ENCODE measurements at places on chromosomes 5 and 9.

GRCh38 chr5:77946381-77947040 is 170.4 kb upstream of the TBCA start:
- DNase-seq = no peak

DNA sequence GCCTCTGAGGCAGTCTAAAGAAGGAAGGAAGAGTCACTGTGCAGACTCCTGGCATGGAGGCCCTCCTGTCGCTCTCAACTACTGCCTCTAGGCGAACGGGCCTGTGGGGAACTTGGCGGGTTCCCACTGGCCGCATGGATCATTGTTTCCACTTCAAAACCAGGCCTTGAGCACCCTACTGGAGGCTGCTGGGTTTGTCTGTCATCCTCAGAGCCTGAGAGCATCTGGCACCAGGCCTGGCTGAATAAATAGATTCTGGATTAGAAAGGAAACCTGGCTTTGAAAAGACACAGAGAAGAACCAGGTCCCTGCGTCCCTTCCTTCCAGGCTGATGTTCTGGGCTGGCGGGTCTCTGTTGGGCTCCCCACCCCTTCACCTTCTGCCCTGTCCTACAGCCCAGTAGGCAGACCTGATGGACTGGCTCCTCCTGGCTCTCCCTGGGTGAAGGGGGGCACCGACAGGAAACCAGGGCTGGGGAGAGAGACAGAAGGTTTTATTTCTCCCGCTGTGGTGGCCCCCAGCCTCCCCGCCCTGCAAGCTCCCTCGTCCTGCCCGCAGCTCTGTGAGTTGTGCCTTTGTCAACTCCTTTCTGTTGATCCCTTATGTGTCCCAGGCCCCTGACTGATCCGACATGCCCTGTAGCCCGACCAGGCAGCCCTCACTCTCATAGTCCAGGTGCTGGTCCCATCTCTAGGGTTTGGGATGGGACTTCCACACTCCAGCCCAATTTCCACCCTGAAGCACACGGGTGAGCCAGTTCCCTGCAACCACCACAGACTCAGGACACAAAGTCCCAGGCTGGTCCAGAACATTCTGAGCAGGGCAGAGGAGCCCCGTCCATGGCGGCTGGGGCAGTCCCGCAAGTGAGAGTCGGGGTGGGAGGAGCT is 50.1 kb downstream of the ADAMTS2 start:
- no peak for DNase-seq

DNA sequence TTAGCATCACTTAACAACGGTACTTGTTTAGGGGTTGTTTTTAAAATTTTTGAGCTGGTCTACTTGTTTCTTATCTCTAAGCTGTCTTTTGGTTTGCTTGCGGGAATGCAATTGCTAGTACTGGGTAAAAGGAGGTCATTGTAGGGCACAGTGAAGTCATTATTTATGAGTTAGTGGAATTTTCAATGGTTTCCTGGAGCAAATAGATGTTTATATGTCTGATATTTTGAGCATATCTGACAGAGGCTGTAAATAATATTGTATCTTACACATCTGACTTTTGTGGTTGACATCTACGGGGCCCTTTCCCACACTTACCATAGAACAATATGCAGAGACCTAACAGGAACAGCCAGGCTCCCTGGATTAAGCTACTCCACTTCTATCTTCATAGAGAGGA is 90.4 kb upstream of the IL6ST start:
- DNase-seq = no peak

GRCh38 chr5:110104726-110105669 is 415.3 kb downstream of the MAN2A1 start:
- DNase-seq = no peak

- DNase-seq = peak; percentile 3
Measured at GRCh38 chr9:33510262-33511183, 13.5 kb upstream of the ANKRD18B start.

DNA sequence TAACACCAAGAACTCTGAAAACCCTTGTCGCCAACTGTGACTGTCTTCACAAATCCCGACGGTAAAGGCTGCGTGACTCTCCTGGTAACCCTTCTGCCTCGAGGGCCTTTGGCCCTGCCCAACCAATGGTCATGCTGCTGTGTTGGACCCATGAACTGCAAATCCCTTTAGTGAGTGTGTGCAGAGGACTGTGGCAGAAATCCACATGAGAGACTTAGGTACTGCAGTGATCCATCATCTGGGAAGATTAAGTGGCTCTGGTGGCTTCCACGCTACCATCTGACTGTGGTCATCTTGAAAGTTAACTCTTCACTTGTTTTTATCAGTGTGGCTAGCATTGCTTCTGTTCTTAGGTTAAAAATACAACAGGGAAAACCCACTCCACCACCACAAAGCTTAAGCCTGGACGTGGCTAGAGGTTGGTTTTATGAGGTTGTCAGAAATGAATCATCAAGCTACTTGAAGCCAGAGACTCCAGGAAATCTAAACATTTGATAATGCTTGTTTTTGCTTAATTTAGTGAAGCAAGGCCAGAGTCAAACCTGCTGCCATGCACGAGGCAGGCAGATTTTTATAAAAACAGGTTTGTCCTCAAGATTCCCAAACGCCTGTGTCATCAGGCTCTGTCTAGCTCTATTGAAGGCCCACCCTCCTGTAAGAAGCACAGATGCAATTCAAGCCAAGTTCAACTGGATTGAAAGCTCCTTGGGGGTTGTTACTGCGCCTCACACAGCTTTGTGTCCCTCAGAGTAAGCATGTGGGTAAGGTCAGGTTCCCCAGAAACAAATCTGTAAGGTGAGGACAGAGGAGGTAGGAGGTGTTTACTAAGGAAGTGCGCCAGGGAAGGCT is 52.7 kb upstream of the ERCC6L2 start:
- DNase-seq = no peak

GRCh38 chr9:30677221-30677620 is 1707.2 kb upstream of the ACO1 start:
- no peak for DNase-seq

DNA sequence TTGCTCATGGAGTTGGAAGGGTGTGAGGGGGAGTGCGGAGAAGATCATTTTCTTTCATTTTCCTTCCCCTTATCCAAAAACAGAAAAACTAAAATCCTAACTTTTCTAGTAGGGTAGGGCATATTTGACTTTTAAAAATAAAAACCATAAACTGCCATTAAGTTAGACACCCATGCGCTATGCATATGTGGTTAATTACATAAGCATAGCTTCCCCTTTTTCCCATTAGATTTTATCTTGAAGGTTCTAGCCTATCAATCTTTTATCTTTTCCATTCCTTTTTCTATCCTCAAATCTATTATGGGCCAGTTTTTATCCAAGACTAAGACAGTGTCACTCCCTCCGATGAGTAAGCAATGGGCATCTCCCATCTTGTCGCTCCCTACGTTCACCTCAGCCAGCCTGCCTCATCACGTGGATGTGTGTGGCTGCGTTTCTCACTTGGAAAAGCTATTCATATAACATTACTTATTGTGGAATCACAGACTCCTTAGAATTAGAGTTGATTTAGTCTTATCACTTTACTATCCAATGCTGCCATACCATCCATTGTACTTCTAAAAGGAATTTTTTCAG is 49.2 kb downstream of the PCSK5 start:
- no peak for DNase-seq

GRCh38 chr9:94908583-94909249 is 182.2 kb downstream of the AOPEP start:
- DNase-seq = no peak

GRCh38 chr5:54205918-54206317 is 104.5 kb downstream of the ARL15 start:
- DNase-seq = no peak

DNA sequence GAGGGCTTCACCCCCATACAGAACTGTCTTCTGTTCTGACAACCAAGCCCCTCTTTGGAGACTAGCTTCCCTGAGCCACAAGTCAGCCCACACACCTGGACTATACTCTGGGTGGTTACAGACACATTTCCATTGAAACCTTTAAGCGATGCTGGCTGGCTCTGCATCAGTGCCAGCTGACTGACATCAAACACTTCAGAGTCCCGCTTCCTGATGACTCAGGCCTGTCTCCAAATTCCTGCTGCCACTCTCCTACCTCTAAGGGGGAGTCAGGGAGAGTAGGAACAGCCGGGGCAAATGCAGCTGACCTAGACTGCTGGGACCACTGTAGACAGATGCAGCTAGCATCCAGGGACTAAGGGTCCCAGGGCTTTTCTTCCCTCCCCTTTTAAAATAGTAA is 59.4 kb downstream of the SIL1 start:
- no peak for DNase-seq

- no peak for DNase-seq
Measured at GRCh38 chr5:115243412-115243811, 19.3 kb downstream of the PGGT1B start.

DNA sequence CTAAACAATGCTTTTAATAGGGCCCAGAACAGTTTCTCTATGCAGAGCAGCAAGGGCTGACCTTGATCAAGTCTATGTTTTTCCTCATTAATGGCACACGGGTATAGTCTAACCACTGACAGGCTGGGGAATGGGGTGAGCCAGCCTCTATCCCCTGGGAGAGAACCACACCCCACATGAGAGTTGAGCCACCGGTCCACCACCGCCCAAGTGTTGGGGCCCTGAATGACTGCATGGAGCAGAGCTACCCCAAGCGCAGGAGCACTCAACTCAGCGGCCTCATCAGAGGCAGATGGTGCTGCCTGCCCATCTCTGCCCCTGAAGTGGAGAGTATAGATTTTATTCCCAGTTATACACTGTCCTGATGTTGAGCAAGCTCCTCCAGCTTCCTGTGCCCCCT is 247.9 kb upstream of the IRX1 start:
- no peak for DNase-seq

GRCh38 chr5:154466147-154466546 is 11.9 kb downstream of the HAND1 start:
- no peak for DNase-seq

DNA sequence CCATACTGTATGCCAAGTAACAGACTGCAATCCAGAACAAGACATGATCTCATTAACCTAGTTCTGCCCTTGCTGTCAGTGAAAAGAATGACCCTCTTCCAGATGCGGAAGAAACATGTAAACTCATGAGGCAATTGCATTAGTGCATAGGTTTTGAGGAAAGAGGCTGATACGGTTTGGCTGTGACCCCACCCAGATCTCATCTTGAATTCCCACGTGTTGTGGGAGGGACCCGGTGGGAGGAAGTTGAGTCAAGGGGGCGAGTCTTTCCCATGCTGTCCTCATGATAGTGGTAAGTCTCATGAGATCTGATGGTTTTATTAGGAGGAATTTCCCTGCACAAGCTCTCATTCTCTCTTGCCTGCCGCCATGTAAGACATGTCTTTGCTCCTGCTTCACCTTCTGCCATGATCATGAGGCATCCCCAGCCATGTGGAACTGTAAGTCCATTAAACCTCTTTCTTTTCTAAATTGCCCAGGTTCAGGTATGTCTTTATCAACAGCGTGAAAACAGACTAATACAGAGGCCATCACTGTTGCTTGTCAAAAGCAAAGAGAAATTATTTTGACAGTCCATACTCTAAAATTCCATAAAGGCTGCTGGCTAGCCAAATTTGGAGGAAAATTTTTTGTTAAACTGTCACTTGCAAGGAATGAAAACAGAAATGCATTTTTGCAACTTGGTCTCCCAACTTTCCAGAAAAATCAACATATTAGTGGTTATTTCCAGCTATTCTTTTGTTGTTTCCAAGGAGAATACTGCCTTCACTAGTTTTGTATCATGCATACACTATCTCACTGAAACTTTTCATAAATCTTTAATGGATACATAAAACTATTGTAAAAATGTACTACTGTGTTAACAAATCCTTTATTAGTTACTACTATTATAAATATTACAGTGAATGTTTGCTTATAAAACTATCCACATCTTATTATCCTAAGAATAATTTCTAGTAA is 3.2 kb upstream of the ARL15 start:
- DNase-seq = no peak

DNA sequence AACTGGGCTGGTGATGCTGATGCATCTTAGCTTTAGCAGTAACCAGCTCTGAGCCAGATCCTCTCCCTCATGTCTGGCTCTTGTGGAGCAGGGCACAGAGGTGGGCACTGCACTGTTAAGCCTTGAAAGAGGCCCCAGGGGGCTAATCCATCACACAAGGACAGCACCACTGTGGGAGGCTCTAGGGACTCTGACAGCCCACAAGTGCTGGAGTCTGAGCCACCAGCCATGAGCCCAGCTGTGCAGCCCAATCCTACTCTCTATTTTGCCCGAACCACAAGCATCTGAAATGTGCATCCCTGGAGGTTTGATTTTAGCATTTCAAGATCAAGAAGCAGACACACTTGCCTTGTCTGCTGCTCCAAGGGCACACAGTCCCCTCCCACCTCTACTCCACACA is 407.1 kb upstream of the TRPC7 start:
- no peak for DNase-seq

GRCh38 chr5:144183254-144183889 is 12.7 kb downstream of the KCTD16 start:
- no peak for DNase-seq

DNA sequence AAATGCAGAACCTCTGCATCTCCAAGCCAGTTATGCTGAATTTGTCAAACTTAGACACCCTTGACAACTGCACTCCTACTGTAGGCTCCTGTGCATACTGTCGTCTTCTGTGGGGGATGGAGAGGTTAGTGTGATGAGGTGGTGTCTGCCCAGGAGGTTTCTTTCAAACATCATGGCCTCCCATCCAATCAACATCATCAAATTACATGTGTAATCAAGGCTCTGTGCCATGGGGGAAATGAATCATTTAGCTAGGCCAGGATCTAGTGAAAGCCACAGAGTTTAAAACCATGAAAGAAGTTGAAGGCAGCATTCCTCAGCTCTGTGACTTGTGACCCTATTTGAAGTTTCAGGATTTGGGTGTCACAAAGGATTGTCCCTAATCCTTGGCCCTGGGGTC is 240.6 kb downstream of the MARCHF11 start:
- no peak for DNase-seq

DNA sequence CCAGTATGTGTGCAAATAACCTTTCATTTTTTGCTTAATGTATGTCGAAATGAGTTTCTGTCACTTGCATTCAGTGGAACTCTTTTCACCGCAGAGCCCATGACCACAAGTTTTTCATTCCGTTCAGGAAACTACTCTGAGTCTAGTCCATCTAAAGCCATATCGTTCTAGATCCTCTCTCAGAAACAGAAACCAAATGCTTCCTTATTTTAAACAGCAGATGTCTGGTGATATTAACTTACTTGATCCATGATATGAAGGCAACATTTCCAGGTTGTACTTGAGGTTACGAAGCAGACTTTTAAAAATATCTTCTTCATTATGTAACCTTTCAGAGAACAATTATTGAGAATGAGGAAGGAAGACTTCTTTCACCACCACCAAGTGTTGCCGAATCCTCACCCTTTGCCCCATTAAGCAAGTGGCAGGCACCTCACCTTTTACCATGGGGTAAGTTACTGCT is 72.4 kb upstream of the GNAQ start:
- no peak for DNase-seq

All from activated T-helper 9 cell treated with anti-CD3 and anti-CD28 coated beads, Interleukin-2, amount 50 U/mL, for 16 hours (primary cell).